ENCODE measurements at places on chromosomes 13 and 19.

DNA sequence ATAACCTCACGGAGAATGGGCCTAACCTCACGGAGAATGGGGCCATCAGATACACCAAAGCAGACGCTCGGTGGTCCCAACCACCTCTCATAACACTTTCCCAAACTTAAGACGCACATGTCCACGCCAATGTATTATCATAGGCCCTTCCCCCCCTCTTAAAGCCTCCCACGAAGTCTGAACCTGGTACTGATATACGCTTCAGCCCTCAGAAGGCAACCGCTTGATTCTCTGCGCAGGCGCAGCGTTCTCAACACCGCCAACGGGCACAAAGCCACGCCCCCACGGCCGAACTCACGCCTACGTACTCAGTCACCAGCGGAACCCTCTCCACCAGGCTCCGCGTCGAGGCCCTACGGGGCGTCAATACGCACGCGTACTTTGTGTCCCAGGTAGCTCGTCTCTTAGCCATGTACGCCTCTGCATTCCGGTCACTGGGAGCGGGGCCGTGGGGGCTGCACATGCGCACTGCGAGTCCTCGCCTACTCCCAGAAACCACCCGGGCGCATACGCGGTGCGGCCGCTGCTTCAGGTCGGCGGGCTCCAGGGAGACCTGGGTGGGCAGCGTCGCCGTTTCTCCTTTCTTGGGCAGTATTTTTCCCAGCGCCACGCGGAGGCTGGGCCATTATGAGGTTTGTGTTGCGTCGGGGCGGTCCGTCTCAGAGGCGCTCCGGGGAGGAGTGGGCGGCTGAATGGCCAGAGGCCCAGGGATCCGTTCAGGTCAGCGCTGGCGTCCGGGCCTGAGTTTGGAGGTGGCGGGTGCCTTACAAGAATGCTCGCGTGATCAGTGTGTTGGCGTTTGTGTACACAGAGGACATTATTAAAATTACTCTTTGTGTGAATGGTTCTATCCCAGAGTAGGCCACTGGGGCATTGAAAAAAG, 25.3 kb downstream of the ZNF582 start:
- peak; percentile 85 for DNase-seq

DNA sequence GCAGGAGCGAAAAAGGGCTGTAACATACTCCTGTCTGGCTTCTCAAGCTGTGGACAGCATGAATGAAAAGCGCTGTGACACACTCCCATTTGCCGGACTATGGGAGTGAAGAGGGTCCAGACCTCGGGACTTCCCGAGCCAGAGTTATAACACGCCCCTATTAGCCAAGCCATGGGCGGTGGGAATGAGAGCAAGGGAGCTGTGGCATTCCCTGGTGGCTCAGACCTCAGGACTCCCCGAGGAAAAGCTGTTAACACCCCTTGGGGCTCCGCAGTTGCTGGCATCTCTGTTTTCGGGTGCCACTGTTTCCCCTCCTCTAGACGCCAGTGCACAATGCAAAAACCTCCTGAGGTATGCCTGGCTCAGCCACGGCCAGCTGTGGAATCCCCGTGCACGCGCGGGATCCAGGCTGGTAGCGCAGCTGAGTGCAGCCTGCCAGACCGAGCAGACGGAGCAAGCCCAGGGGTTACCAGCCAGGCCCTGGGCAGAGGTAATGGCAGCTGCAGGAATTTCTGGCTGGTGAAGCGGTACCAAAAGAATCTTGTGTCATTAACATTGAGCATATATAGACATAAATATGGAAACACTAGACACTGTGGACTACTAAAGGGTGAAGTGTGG, 1534.6 kb upstream of the PRR20A start:
- DNase-seq, result no peak

DNA sequence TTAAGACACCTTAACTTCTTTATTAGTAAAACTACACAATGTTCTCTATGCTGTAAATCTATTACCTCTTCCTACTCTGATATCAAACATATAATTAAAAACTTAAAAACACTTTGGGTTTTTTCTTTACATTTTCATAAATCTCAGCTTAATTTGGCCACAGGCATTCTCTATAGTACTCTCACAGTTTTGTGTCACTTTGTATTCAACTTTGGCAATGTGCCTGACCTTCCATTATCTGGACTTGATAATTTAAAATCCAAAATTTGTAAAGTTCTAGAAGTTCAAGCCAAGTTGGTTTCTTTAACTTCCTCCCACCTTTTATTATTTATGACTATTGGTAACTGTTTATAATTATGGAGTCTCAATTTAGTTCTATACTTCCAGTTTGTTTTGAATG, 46.4 kb downstream of the VWA8 start:
- no peak for DNase-seq

- DNase-seq, result no peak
These were observed 363.3 kb downstream of the LIG4 start for GRCh38 chr13:107852072-107852471.

DNA sequence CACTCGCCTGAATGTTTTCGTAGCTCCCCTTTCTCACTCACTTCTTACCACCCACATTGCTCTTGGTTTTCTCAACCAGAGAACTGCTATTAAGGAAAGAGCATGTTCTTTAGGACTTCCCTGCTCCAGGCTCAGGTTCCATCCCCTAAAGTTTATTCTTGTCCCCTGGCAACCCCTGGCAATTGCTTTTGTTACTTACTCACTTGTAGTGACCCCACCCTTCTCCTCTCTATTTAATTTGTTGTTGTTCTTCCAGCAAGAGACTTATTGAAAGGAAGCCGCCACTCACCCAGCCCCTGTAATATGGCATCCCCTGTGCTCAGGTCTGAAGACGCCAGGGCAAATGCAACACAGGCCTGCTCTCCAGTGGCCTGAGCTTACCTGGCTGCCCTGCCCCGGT, 233.7 kb upstream of the SOX21 start:
- DNase-seq, result no peak

- no peak for DNase-seq
These were observed 70.9 kb downstream of the CDK8 start for GRCh38 chr13:26324867-26325266.

DNA sequence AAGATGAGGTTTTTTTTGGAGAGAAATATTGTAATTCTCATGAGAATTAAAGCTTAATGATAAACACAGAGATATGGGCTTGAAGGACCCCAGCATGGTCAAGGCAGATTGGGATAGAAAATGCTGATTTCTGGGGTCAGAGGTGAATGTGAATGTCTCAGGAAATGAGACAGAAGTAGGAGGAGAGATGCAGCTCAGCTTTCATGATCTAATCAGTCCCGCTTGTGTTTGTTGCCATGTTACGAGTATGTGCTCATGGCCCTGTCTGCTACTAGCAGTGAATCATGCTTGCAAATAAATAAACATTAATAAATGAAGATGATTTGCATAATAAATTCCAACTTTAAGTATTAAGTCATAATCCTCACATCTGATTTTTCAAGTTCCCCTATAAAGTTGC, 23.0 kb upstream of the NDFIP2 start:
- DNase-seq, result peak; percentile 16

DNA sequence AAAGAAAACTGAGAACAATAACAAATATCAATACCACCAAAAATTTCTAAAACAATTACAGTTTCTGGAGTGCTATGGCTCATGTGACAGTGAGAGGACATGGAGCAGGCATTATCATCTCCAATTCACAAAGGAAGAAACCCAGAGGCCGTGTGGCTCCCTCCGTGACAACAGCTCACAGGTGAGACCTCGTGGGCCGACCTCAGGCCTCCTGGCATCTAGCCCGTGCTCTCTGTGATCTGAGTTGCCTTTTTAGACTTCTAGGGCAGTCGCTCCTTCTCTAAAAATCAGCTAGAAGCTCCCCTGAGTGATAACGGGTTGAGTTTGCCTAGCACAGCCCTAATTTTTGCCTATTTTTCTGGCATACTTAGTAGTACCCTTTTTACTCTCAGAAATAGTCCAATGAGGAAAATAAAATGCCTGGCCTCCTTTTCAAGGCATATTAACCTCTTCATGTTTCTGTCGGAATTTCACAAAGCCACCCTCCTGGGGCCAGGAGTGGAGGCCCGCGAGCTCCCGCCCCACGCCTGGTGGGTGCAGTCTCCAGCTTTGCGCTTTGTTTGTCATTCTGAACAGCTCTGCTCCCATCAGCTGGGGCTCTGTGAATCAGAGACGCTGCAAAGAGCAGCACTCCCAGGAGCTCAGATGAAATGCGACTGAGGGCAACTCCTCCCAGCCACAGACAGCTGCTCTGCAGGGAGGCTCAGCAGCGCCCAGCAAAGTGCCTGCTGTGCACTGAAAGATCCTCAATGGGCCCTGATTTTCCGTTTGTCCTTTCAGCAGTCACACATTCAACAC, 292.5 kb downstream of the UQCRFS1 start:
- no peak for DNase-seq

GRCh38 chr13:94090773-94091480, 388.6 kb downstream of the DCT start:
- DNase-seq, result no peak

Data from stimulated activated CD4-positive, alpha-beta T cell treated with anti-CD3 and anti-CD28 coated beads, Interleukin-15, amount 100 ng/mL, for 24 hours (primary cell).